Stimulated activated CD4-positive, alpha-beta T cell treated with anti-CD3 and anti-CD28 coated beads, Interleukin-15, amount 100 ng/mL, for 24 hours (primary cell): ENCODE measurements at places on chromosomes 1 and 21.

DNA sequence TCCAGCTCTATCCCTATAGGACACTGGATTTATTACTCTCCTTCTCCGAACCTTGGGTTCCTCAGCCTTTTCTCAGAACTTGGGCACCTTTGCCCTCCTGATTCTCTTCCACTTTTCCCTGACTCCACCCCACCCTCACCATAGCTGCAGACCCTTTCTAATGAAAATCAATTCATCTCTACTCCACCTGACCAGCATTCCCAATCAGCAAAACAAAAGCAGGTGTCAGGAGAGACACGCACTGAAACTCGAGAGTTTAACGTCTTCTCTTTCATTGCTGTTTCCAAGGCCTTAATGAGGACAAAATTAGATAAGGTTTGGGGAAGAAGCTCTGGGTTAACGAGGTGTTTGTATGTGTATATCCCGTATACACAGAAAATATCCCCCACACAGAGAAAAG is 208.8 kb downstream of the PLPP3 start:
- no peak for DNase-seq

GRCh38 chr1:62588000-62588399 is 9.3 kb upstream of the ANGPTL3 start:
- DNase-seq = no peak

- no peak for DNase-seq
These were observed 63.9 kb downstream of the CD247 start for GRCh38 chr1:167454304-167454893.

- DNase-seq = no peak
These were observed 144.5 kb upstream of the TMEM51 start for GRCh38 chr1:15008783-15009729.

GRCh38 chr1:239058190-239058589 is 328.2 kb upstream of the CHRM3 start:
- DNase-seq = no peak

- DNase-seq = no peak
These were observed 9.0 kb upstream of the SH3GLB1 start for GRCh38 chr1:86695400-86695799.

GRCh38 chr1:204255966-204256365 is 42.2 kb upstream of the GOLT1A start:
- no peak for DNase-seq
